CD4-positive, alpha-beta T cell treated with Interleukin-4 for 1 hour (primary cell): ENCODE measurements at places on chromosomes 16 and 17.

DNA sequence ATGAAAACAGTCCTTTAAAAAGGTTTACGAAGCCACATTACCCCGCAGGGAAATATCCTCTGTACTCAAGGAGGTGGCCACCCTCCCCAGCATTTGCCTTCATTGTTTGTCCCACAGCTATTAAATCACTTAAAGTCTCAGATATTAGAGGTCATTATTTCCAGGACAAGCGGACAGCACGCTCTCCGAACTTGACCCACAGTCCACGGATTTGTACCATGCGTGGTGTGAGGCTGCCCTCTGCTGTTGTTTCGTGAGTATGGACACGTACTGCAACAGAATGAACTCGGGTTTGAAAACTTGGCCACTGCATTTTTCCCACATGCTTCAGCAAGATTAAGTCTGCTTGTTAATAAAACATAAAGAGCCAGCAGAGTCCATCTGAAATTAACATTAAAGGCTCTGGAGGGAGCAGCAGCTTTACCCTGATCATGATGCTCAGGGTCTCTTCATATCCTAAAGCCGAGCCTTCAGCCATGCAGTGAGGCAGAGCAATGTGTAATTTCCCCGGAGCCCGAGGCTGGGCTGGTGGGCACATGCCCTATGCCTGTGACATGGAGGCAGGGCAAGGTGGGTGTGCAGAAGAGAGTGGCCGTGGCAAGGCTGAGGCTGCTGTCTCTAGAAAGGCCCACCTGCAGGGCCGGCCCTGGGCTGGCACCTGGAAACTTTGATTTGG lies 19.7 kb downstream of the MEAK7 start:
- no peak for DNase-seq

- DNase-seq: no peak
Measured at GRCh38 chr17:57032343-57032742, 52.7 kb upstream of the AKAP1 start.

- DNase-seq: no peak
Measured at GRCh38 chr17:19533718-19534561, at the start of gene SLC47A1. SLC47A1 (plus strand) TSS chr17:19533854; CDS start chr17:19533940, 86 bp downstream.

DNA sequence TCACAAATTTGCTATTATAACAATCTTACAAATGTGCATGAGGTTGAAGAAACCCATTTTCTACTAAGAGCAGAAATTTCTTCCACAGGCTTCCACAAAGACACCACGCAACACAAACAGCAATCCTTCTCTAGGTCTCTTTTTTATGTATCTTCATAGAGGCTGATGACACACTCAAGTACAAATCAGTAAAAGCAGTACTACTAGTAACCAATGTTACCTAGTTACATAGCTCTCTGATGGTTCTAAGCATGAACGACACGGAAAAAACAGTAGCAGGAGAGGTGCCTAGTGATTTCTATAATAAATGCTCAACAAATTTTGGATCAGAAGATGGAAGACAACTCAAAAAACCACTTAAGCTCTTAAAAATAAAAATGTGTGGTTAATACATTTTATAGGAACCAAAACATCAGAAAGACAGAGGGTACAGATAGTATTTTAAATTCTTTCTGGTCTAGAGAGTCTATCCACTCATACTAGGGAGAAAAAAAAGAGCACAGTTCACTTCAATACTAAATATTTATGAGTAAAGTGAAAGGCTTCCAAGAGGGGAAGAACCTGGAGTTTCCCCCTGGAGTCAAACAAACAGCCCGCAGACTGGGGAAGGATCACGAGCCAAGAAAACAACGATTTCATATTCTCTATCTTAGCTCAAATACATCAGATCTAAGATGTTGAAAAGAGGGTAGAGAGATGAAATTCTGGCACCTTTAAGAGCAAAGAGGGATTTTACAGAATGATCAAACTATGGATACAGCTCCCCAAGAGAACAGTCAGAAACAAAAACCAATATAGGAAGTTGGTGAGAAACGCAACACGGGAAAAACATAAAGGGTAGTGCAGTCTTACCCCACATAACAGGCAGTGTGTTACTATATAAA lies 40.2 kb downstream of the SMG6 start:
- DNase-seq: no peak

DNA sequence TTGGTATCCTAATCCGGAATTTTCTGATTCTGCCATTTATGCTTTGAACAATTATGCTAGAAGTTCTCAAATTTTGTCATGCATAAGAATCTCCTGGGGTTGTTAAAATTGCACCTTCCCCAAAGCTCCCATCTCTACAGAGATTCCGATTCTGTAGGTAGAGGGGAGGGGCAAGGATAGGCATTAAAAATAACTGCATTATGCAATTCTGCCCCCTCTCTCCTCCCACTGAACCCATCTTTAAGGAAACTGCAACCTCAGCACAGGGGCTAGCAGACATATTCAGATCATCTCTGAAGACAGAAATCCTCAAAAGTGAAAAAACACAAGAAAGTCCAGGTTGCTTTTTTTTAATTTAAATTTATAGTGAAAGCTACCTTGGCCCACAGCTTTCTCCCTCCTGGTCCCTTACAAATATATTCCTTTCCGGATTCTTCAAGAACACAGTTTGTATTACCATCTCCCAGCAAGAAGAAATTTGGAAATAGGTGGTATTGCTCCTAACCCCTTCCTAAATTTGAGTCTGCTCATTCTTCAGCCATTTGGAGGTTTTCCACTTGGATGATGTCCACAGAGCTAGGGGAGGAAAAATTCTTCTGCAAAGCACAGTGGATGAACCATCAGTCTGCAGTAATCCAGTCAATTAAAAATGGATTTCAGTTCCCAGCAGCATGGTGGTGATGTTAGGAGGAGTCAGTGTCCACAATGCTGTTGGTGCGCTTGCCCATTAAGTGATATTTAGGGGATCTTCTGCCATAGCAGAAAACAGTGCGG lies 67.7 kb downstream of the RBFOX1 start:
- no peak for DNase-seq

DNA sequence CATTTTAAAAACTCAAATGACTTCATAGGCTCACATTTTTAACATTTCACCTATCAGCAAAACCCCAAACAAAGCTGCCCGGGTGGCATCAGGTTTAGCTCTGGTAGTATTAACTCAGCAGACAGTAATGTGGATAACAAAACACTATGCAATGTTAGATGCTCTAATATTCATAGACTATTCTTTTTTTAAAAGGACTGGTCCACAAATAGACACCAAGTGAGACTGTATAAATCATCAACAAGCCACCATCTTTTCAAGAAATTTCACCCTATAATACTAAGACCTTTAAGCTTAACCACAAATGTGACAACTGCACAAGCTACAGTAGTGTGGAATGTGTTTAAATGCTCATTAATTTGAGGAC lies 20.2 kb downstream of the SNN start:
- DNase-seq: no peak

GRCh38 chr17:21495281-21495680 lies 119.1 kb downstream of the KCNJ12 start:
- no peak for DNase-seq

DNA sequence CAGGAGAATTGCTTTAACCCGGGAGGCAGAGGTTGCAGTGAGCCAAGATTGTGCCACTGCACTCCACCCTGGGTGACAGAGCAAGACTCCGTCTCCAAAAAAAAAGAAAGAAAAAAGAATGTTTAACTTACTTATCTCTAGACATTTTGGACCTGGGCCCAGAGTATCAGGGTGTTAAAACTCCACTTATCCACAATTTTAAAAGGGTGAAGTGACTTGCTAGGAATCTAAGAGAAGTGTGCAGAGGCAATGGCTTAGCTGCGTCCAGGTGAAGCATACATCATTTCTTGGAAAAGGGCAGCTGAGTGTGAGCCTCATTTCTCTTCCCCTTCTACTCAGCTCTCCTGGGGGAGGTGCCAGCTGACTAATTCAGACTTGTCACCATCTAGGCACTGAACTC lies 25.1 kb downstream of the ALDH3A2 start:
- DNase-seq: no peak

- peak; percentile 51 for DNase-seq
Measured at GRCh38 chr17:47810200-47810821, 11.3 kb downstream of the OSBPL7 start.

- no peak for DNase-seq
Measured at GRCh38 chr16:8928467-8928957, 35.2 kb downstream of the USP7 start.

DNA sequence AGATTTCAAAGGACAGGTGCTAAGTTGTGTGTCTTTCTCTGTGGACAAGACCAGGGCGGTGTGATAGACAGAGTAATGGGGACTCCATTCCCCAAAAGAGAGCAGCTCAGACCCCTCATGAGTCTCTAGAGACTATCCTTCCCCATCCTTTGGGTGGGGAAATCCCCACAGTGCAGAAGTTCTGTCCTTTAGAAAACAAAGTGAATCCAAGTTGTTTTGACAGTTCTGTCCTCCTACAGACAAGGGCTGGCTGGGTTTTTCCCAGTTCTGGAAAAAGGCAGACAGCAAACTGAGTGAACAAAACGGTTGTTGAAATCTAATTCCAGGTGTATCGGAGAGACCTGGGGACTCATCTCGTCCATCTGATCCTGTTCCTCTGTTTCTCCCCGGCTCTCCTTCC lies 11.0 kb upstream of the HAS3 start:
- no peak for DNase-seq

DNA sequence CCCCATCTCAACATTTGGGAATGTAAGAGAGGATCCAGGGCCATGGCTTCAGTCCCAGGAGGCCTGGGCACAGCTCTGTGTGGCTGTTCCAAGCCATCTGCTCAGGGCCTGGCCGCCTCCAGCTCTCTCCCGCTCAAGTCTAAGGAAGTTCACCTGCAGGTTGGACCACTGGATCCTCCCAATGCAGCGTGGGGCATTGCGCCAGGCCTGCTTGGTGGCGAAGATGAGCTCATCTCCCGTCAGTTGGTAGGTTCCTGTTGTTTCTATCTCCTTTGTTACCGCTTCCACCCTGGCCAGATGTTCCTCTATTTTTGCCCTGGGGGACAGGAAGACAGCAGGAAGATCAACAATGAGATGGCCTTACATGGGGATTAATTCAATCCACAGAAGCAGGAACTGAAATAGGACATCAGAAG lies 17.5 kb downstream of the NOS2 start:
- no peak for DNase-seq

- no peak for DNase-seq
Measured at GRCh38 chr16:65537336-65537735, 415.5 kb upstream of the CDH11 start.

DNA sequence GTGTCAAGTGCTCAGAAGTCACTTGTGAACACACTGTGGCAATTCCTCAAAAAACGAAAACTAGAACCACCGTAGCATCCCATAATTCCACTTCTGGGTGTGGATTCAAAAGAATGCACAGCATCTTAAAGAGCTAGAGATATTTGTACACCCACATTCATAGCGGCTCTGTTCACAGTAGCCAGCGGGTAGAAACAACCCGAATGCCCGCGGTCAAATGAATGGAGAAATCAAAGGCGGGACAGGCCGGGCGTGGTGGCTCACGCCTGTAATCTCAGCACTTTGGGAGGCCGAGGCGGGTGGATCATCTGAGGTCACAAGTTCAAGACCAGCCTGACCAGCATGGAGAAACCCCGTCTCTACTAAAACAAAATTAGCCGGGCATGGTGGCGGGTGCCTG lies 337.5 kb downstream of the SEC14L1 start:
- DNase-seq: no peak

DNA sequence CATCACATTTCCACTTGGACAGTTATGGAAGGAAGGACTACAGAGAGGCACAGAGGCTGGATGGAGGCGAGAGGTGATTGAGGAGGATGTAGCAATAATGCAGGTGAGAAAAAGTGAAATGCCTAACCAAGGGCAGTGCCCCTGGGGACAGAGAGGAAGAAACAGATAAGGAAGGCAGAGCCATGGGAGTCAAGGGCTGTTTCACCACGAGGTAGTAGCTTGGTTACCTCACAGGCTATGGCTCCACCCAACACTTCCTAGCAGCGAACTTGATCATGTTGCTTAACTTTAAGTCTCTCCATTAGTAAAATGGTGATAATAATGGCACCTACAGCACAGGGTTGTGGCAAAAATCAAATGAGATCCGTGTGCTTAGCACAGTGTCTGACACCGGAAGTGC lies 83.9 kb downstream of the YPEL2 start:
- DNase-seq: no peak

GRCh38 chr16:50079397-50080140 lies 13.8 kb downstream of the HEATR3 start:
- DNase-seq: no peak
